Right cardiac atrium (tissue), 5 donors: ENCODE measurements at places on chromosomes 5 and 9. TPM values are rescaled to one million over a fixed set of nuclear protein-coding genes. Genes with fewer than 3 reads are reported as not detected.

DNA sequence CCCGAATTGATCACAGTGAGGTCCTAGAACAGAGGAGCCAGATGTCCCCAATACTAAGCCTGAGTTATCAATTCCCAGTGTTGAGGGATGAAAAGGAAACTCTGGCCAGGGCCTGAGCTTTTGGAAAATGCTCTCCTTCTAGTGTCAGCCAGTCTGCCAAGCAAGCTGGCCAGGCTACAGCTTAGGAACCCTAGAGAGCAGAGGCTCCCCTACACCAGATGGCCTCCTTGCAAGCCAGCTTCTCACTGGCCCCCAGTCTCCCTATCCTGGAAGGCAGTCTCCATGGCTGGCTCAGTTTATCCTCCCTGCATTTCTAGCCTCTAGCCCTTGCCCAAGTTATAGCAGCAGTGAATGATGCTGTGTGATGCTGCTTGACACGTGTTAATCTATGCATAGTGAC lies 204.7 kb upstream of the WWC1 start:
- no peak for DNase-seq

Gene TMEM215
- 0.07 TPM for polyA plus RNA-seq

- no peak for DNase-seq
Observed at GRCh38 chr5:168329302-168329701, 37.9 kb downstream of the WWC1 start.

- no peak for DNase-seq
Observed at GRCh38 chr9:130313103-130313858, 47.7 kb downstream of the HMCN2 start.

DNA sequence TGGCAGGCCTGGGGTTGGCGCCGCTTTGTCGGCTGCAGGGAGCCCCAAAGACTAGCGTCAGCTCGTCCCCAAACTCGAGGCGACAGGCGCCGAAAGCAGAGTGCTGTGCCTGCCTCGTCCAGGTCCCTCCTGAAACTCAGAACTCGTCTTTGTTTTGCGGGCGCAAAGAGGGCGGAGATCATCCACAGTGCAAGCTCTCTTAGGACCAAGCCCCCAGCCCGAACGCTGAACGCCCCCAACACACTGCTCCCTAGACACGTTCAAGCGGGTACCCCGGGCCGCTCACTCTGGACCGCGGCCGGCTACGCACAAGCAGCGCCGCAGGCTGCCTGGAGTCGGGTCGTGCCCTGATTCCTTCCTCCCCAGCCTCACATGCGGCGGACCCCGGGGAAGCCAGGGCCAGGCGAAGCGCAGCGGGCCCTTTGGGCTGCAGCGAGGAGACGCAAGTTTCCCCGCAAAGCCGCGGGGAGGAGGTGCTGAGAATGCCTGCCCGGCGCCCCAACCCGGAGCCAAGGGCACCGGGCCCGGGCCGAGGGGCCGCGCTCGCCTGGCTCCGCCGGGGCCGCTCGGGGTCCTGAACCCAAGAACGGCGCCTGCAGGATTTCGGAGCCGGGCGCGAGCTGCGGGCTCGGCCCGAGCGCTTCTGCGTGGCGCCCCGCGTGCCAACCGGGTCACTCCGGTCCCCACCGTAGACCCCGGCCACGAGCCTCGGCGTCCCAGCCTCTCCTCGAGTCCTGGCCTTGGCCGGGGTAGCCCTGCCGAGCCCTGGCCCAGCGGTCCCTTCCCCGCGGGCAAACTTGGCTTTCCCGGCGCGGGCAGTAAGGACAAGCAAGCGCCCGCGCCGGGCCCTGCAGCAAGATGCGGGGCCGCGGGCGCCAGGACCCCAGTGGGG lies 738 bp downstream of the FSTL4 start:
- no peak for DNase-seq

- DNase-seq = no peak
Observed at GRCh38 chr5:32314658-32315057, 1.9 kb upstream of the MTMR12 start.

DNA sequence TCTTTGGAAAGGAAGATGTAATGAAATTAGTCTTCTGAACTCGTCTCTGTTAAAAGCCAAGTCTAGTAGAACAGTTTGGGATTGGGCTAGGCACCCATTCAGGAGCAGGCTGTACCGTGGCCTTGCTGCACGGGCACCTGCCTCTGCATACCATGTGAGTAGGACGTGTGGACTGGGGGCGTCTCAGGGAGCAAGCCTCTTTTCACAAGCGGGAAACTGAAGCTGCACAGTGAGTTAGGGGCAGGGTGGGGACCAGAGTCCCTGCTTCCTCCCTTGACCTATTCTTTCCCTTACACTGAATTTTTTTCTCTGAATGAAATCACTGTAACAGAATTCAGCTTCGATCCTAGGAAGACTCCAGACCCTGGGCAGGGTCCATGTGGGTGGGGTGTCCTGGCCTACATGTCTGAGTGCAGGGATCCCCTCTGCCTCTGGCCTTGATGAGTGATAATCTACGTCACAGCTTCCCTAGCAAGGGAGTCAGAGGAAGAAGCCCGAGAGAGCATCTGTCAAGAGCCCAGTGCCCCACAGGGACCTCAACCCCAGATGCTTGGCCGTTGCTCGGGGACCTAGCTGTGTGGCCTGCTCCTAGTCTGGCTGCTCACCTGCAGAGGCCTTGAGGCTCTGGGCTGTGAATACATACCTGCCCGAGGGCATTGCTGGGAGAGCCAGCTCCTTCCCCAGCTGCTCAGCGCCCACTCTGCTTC lies 15.1 kb downstream of the PHF2 start:
- no peak for DNase-seq

DNA sequence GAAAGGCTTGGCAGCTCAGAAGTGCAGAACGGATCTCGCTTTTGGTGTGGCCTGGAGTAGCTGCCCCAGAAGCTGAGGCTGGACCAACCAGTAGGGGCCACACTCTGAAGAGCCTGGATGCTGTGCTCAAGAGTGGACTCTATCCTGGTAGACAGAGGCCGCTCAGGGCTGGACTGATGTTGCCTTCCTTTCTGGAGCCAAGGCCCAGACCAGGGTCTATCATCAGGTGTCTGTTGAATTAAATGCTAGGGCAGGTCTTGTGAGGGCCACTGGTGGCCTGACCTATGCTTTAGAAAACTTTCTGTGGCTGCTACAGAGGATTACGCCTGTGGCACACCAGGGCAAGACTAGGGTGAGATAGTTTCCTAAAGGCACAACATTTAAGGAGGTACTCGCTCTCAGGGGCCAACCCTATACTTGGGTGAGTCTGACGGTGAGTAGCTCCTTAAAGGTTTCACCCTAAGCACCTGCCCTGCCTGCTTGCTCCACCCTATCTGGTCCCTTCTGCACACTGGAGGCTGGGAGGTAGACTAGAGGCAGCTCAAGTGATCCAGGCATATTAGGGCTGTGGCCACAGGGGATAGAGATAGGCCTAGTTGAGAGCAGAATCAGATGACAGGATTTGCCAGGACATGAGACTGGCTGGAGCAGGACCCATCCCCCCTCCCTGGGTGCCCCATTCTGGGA lies 9.8 kb upstream of the IRF1 start:
- peak; percentile 41 for DNase-seq

DNA sequence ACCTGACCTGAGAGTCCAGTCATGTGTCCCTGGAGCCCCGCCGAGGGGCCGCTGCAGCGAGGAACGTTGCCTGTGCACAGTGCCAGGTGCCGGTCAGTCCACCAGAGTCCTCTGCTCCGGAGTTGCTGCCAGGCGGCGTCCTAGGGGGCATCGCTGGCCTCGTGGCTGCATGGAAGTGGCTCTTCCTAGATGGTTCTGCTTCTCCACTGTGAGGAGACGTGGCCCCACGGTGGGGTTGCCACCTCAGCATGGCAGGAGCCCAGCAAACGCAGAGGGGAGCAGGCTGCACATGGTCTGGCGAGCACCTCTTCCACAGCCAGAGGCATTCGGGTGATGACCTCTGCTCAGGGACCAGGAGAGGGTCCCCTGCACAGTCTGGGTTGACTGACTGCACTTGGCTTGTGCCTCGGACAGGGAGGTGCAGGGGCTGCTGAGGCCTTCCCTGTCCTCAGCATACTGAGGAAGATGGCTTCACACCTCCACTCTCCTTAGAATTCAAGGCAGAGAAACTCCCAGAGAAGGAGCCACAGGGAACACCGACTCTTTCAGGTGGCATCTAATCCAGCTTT lies 25.9 kb upstream of the POMT1 start:
- DNase-seq = peak; percentile 87

DNA sequence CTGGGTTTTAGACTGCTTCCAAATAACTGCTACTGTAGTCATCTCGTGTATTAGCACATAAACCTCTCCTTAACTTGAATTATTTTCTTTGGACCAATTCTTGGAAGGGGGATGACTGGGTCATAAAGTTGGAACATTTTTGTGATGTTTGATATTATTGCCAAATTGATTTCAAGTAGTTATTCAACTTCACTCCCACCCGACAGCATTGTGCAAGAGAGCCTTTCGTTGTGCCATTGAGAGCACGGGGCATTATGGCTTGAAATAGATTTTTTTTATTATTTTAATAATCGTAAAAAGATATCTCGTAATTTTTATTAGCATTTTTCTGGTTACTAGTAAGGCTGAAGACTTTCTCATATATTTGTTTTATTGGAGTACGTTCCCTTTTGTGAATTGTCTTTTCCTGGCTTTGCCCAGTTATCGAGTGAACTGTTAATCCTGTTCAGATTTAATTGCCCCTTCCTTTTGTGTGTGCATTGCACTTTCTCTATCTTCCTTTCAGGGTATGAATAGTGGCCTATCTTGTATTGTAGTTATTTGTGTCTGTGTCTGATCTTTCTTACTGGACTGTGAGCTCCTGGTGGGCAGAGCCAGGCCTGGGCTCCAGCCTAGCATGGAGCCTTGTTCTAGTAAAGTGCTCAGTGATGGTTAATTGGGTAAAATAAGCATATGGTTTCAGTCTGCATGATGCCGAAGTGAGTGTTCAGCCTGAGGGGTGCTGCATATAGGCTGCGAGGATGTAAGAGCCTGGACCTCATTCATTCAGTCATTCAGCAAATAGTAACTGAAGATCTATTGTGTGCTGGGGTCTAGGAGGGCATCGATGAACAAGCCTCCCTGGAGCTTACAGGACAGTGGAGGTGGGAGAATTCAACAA lies 93.5 kb upstream of the SHB start:
- no peak for DNase-seq

Gene DPYSL3
- 23.2 TPM for polyA plus RNA-seq

- no peak for DNase-seq
Observed at GRCh38 chr5:119743927-119744326, 114.6 kb downstream of the FAM170A start.

Gene SPATA31E1
- not detected for polyA plus RNA-seq

DNA sequence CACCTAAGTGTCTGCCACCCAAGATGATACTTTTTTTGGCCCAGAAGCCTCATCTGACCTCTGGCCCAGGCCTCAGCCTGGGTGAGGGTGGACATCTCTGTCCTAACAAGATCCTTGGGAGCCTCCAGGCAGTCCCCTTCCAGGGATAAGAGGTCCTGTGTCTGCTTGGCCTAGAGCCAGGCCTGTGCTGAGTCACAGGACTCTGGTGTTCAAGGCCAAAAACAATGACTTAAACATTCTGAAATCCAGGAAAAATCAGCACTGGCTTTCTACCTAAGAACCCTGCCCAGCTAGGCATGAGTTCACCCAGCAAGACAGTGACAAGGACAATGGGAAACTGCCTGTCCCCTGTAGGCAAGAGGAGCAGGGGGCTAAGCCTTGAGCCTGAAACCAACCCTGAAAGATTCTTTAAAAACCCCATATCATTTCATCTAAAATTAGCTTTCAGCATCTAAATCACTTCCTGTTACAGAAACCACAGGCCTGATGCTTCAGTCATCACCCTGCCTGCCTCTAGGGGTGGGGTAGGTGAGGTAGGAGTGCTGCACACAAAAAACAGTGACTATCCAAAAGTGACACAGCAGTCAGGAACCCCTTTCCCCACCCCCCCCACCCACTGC lies 29.9 kb downstream of the CSF2 start:
- peak; percentile 91 for DNase-seq

- DNase-seq = no peak
Observed at GRCh38 chr9:114745879-114746550, 59.8 kb downstream of the TNFSF15 start.

Gene DMAC1
- 26.4 TPM for polyA plus RNA-seq

Gene SPINK5
- 1.3 TPM for polyA plus RNA-seq

Gene SLC36A3
- polyA plus RNA-seq = not detected

GRCh38 chr5:50576686-50577256 lies 89.7 kb upstream of the PARP8 start:
- DNase-seq = no peak

Gene PAXX
- polyA plus RNA-seq = 44.5 TPM

DNA sequence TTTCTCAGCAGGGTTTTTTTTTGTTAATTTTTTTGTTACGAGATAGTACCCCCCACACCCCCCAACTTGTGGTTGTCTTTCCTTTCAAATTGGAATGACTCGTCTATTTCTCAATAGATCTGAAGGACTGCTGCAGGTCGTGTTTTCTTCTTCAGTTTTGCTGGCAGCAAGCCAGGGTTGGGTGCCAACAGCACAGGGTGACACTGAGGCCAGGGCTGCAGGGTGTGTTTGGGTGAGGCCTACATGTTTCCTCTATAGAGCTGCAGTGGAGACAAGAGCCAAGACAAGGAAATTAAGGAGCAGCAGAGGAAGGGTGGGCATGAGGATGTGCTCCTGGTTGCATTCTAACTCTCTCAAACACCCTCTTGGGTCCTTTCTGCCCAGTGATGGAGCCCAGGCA lies 52.2 kb downstream of the NXNL2 start:
- no peak for DNase-seq

DNA sequence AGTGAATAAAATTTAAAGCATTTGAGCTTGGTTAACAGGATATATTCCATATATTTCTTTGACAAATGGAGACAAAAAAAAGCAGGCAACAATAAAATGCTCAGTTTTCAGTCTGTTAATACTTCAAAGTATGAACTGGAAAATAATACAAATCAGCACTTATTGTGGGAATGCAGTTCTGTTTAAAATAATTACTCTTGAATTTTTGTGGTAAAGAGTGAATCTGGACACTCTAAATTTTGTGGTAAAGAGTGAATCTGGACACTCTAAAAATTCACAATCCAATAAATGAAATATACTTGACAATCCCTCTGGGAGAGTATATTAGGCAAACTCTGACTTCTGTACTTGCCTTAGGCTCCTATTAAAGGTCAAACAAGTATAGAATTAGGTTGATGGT lies 141.9 kb upstream of the RASA1 start:
- DNase-seq = no peak

Gene RANBP3L
- polyA plus RNA-seq = 1.0 TPM
